ENCODE measurements at places on chromosomes 2 and 18.

GRCh38 chr2:147320146-147320545 is 524.7 kb upstream of the ACVR2A start:
- DNase-seq = no peak

DNA sequence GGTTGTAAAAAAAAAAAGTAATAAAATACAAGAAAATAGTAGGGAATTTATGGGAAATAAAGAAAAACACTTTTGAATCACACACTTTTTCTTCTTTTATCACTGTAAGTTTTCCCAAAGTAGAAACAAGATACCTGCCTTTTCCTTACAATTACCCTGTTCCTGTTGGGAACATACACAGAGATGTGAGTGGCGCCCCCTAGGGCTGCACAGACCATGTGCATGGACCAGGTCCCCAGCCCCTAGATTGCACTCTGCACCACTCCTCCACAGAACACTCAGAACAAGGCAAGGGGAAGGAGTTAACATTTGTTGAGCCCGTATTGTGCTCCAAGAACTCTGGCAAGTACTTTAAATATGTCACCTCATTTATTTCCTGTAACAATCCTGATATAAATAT is 118.7 kb upstream of the NRP2 start:
- DNase-seq = no peak

DNA sequence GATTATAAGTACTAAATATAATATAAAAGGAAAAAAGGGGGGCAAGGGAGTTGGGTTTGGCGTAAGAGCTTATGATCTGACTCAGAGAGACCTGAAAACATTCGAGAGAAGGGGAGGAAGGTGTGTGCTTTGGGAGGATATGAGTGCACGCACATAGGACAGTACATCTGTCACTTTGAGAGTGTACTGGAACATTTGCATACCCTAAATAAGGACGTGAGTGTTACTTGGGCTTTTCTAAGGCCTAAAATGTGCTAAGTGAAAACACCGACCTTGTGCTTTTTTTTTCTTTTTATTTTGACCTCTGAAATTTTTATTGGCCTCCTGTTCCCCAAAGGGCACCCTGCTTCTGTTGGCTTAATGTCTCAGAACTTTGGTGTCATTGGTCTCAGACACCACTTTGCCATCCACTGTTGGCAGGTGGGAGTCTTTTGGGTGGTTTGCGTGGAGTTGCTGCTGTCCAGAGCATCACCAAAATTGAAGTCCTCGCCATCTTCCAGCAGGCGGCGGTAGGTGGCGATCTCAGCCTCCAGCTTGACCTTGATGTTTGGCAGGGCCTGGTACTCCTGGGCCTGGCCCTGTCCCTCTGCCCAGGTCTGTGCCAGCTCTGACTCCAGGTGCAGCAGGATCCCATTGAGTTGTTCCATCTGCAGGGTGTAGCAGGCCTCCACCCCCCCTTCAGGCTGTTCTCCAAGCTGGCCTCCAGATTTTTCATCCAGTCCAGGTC is 57.7 kb downstream of the CD28 start:
- no peak for DNase-seq

- DNase-seq = no peak
Observed at GRCh38 chr2:42931818-42932195, 139.4 kb upstream of the HAAO start.

DNA sequence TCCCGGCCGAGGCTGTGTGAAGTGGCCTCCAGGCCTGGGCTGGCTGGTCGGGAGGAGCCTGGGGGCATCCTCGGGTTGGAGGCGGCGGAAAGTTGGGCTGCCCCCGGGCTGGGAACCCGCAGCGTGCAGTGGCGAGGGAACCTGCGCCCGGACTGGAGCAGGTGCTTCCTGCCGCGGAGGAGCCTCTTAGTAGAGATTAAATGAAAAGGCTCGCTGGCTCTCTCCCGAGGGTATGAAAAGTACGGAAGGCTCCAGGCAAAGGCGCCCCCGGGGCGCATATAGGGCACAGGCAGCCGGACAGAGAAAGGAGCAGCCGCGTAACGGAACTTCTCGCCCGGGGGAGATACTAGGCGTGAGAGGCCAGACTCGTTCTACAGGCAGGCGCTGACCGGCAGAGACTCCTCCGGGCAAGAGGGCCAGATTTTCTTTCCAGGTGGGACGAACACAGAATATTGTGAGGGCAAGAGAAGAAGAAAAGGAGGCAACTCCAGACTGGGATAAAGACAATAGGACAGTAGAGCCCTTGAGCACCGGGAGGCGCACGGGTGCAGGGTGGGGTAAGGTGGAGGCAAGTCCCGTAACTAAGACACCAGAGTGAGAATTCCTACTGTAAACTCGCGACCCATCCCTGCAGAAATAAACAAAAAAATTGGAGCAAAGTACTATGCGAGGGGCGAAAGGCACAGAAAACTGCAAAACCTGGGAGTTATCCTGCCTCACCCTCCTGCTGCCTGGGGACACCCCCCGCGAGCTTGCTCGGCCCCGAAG is 816 bp downstream of the CDH2 start:
- DNase-seq = no peak

GRCh38 chr2:233656443-233656842 is 15.3 kb upstream of the UGT1A9 start:
- DNase-seq = no peak

- DNase-seq = no peak
Observed at GRCh38 chr2:131123192-131123591, 18.1 kb downstream of the PLEKHB2 start.

DNA sequence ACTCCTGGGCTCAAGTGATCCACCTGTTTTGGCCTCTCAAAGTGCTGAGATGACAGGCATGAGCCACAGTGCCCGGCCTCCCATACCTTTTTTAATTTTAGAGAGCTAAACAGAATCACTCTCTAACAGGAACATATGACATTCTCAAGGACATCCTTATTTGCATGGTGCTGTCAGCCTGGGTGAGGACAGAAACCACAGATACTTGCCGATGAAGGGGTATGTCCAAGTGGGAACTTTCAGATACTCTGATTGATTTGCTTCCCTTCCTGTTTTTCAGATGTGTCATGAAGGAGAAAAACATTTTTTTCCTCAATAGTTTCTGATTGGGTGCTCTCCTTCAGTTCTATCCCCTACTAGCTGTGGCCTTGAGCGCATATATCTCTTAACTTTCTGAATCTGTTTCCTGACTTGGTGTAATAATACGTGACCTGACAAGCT is 49.6 kb downstream of the MYO3B start:
- DNase-seq = no peak

DNA sequence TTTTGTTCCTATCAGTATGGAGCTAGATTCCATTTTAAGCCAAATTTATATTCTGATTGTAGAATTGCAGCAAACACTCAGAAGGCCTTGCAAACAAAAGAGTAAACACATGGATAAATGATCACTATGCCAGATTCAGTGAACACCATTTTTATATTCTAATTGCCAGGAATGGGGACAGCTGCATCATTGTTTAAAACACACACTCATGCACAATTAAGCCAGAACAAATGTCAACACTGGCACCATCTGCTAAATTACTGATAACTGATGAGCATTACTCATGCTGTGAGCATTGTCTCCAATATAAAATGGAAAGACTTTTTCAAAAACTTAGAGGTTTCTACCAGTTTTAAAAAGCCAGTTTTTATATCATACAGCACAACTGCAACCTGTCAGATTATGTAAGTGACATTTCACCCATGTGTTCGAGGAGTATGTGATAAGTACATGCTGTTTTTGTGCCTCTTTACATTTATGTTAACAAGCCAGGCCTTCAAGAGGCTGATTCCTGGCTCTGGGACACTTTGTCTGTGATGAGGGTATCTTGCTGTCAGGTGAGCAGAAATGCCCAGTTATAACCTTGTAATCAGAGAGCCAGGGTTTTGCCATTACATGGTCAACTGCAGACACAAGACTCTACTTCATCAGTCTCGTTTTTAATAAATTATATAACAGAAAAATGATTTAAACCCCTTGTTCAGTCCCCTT is 4.4 kb upstream of the ST8SIA5 start:
- DNase-seq = no peak

- DNase-seq = no peak
Observed at GRCh38 chr2:239667431-239667985, 266.7 kb upstream of the HDAC4 start.

GRCh38 chr2:42045352-42045751 is 2.5 kb upstream of the PKDCC start:
- DNase-seq = no peak

GRCh38 chr18:57859314-57859713 is 56.2 kb upstream of the ATP8B1 start:
- DNase-seq = no peak

DNA sequence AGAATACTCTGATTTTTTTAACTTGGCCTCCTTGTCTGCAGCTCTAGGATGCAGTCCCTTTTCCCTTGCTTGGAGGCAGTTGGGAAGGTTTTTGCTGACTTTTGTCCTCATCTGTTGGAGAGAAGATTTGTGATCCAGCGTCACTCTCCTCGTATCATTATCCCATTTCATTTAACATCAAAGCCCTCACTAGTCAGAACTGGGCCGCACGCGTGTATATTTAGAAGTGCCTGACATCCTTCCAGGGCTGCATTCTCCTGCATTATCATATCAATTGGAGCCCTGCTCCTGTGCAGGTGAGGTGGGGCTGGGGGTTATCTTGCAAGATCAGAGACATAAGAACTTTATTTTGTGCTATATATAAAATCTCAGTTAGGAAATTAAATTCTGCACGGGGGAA is 435.1 kb upstream of the HS6ST1 start:
- no peak for DNase-seq

GRCh38 chr2:46764547-46764946 is 151.1 kb downstream of the MCFD2 start:
- no peak for DNase-seq

DNA sequence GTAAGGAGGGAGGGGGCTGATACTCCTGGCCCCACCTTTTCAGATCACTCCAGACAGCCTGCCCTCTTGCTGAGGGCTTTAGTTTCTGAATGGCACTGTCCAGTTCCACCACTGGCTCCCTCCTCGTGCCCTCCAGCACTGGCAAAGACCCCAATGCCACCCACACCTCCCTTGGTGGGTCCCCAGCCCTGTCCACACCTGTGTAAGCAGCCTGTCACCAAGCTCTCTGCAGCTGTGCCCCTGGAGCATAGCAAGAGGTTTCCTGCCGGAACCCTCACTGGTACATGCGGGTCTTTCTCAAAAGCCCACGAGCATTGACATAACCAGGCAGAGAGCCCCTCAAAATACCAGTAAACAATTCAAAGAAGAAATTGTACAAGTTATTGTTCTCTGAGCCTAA is 17.6 kb upstream of the KIF1A start:
- DNase-seq = no peak

DNA sequence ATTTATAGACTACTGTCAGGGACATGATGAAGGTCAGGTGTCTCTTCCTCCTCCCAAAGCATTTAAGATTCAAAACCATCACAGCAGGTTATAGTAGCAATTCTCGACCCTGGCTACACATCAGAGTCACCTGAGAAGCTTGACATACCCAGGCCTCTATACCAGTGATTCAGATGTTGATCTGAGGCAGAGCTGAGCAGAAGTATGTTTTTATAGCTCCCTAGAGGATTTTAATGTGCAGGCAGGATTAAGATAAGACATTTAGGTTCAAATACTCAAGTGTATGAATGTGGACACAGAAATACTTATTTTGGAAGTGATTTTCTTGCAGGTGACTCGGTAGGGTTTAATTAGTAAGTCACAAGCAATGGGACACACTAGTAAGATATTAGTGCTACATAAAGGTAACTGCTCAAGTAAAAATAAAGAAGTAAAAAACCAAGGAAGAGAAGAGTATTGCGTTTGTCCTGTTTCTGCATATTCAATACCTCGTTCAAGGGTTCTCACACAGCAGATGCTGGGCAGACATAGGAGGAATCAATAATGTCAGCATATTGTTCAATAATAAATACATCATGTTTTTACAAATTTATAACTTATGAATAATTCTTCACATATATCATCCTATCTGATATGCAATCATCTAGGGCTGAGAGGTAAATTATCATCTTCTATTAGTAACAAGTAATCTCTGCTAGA is 7.0 kb downstream of the GCFC2 start:
- DNase-seq = no peak

GRCh38 chr2:48965204-48965603 is 189.1 kb downstream of the FSHR start:
- no peak for DNase-seq
